H9 (cell line): ENCODE measurements at places on chromosomes 6 and 20. TPM values are rescaled to one million over a fixed set of nuclear protein-coding genes. Genes with fewer than 3 reads are reported as not detected.

ACTL10 gene
- 0.46 and 0.55 TPM in 2 replicates for total RNA-seq

ZSCAN16 gene
- total RNA-seq: 9.8 and 11.0 TPM in 2 replicates

MUC21 gene
- total RNA-seq: not detected in 2 replicates

GRCh38 chr20:44516491-44516890, 5.4 kb downstream of the SERINC3 start:
- no peak for DNase-seq

GRCh38 chr6:32439139-32439538, 548 bp upstream of the HLA-DRA start:
- DNase-seq: no peak

GRCh38 chr6:19869464-19869863, 32.3 kb downstream of the ID4 start:
- DNase-seq: no peak

DNA sequence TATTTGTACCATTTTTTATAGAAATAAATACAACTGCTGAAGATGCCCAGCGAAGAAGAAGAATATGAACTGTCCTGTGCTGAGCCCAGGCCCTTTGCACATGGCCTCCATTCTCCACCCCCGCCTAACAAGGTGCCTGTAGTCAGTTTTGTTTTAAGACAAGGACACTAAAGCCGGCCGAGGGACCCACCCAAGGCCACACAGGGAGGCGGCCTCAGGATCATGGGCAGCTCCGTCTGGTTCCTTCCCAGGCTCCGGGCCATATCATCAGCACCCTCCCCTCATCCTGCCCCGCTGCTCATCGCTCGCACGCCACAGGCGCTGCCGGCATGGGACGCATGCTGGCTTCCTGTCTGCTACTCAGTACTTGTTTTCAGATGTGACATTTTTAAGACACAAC, 21.3 kb downstream of the PSMG4 start:
- DNase-seq: no peak

DNA sequence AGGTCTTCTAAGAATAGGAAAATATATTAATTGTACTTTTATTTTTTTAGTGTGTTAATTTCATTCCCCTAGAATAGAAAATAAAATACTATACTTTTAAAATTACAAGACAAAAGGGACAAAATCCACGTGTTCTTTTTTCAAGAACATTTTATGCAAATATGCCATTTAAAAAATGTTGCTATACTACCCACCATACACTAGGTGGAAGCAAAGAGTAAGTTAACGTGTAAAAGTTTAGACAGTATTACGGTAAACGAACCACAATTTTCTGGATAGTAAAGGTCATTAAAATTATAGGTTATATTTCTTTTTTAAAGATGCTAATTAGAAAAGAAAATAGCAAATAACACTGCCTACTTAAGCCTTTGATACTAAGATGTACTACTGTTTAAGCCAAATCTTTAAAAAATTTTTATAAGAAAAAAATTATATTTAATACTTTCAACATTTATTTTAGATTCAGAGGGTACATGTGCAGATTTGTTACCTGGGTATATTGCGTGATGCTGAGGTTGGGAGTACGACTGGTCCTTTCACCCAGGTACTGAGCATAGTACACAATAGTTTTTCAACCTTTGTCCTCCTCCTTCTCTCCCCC, 287.6 kb downstream of the PHF3 start:
- DNase-seq: no peak

DNA sequence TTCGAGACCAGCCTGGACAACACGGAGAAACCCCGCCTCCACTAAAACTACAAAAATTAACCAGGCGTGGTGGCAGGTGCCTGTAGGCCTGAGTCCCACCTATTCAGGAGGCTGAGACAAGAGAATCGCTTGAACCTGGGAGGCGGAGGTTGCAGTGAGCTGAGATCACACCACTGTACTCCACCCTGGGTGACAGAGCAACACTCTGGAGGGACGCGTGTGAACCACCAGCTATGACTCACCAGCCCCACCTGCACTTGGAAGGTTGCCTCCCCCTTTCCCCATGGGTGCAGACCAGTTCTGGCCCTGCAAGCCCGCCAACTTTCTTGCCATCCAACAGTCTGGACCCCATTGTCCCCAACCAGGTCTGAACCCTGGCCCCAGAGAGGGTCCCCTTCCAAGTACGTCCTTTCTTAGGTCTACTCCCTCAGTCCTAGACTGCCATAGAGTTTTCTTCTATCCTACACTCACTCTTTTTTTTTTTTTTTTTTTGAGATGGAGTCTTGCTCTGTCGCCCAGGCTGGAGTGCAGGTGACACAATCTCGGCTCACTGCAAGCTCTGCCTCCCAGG, 29.2 kb downstream of the ATP9A start:
- no peak for DNase-seq

GRCh38 chr20:20664795-20665589, 47.5 kb downstream of the RALGAPA2 start:
- no peak for DNase-seq
